Naive B cell (primary cell): ENCODE measurements at places on chromosomes 2 and 18.
A peak's percentile ranks its signal among the peaks of the same experiment; 100 is the strongest.

GRCh38 chr18:27713738-27714095, 463.2 kb downstream of the CDH2 start:
- H3K27ac ChIP-seq: no peak overlapping the region
- no peak overlapping the region for H3K4me3 ChIP-seq
- H3K4me1 ChIP-seq: no peaks in the 10 kb centered on the region

DNA sequence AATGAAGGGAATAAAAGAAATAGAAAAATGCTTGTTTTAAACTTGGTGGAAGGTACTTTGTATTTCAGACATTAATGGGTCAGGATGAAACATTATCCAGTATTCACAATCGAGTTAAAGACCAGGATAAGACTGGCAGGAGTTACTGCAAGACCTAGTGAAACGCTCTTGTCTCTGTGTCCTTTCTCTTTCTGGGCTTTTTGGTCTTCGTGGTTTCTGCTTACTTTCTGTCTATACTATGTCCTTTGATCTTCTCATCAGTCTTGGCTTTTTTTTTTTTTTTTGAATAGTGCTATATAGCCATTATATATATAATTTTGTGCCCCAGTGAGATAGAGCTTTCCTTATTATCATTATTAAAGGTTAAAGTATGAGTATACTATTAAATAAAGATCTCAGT, 42.1 kb upstream of the GAREM2 start:
- DNase-seq: no peak
- no peaks in the 10 kb centered on the region for H3K4me1 ChIP-seq
- peak overlapping the region; percentile 64 for H3K27ac ChIP-seq
- no peaks in the 10 kb centered on the region for H3K27me3 ChIP-seq
- no peak overlapping the region for H3K4me3 ChIP-seq

DNA sequence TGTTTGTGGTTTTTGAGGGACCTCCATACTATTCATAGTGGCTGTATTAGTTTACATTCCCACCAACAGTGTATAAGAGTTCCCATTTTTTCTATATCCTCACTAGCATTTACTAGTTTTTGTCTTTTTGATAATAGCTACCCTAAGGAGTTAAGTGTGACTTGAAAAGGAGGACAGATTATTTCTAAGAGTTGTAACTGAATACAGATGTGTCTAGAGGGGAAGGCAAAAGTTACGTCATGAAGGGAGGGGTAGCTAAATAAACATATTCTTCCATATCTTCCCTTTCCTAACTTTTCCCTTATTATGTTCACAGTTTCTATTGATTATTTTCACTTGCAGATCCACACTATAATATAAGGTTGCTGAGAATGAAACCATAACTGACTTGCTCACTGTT, 1315.7 kb upstream of the ZEB2 start:
- H3K27me3 ChIP-seq: no peaks in the 10 kb centered on the region
- H3K27ac ChIP-seq: no peak overlapping the region
- no peak overlapping the region for H3K4me3 ChIP-seq
- no peak for DNase-seq

GRCh38 chr2:27323596-27324285, 844 bp upstream of the MPV17 start:
- H3K27me3 ChIP-seq: no peaks in the 10 kb centered on the region
- DNase-seq: no peak
- peak overlapping the region; percentile 100 for H3K27ac ChIP-seq
- H3K4me3 ChIP-seq: peak overlapping the region; percentile 100
- H3K36me3 ChIP-seq: peaks cover 22% of the 10 kb centered on the region
- H3K4me1 ChIP-seq: peaks cover 21% of the 10 kb centered on the region

GRCh38 chr2:114127372-114127771, 237.5 kb downstream of the ACTR3 start:
- H3K27me3 ChIP-seq: peaks cover 8% of the 10 kb centered on the region
- DNase-seq: no peak

GRCh38 chr2:219461047-219461514, 26.4 kb downstream of the SPEG start:
- no peaks in the 10 kb centered on the region for H3K36me3 ChIP-seq
- peaks cover 38% of the 10 kb centered on the region for H3K27me3 ChIP-seq
- H3K4me1 ChIP-seq: no peaks in the 10 kb centered on the region
- H3K27ac ChIP-seq: no peak overlapping the region
- H3K4me3 ChIP-seq: no peak overlapping the region

- no peaks in the 10 kb centered on the region for H3K36me3 ChIP-seq
- DNase-seq: no peak
- H3K27ac ChIP-seq: no peak overlapping the region
- no peak overlapping the region for H3K4me3 ChIP-seq
- no peaks in the 10 kb centered on the region for H3K4me1 ChIP-seq
- H3K27me3 ChIP-seq: no peaks in the 10 kb centered on the region
These were observed 8.7 kb downstream of the PHOSPHO2 start for GRCh38 chr2:169702996-169703395.

DNA sequence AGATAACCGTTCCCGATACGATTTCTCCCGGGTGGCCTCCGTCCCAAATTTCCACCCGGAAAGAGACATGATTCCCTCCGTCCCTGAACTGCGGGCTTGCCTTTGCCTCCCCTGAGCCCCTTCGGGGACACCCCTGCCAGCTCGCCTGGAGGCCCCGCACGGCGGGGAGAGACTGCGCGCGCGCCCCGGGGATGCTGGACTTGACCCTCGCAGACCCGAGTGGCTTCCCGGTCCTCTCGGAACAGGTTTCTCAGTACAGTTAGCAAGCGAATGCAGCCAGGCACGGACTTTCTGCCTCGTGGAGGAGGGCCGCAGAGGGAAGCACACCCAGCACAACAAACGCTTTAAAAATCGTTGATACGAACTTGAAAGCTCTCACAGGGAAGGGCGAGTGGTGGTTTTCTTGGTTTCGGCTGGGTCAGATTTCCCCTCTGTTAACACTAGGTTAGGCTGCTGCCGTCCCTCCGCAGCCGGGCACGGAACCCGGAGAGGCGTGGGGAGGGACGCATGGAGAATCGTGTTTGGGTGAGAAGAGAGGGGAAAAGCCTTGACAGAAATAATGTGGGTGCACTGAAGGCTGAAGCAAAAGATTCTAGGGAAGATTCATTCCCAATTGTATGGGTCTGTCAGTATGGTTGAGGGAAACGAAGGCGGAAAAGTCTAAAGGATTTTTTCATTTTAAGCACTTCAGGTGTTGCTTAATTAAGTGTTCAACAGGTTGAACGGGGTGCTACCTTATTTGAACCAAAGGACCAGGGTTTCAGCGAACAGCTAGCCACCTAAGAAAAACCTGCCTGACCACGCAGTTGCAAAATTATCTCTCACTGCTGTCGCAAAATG, 916 bp downstream of the TNFRSF11A start:
- peak overlapping the region; percentile 91 for H3K4me3 ChIP-seq
- H3K27ac ChIP-seq: no peak overlapping the region
- peaks cover 72% of the 10 kb centered on the region for H3K27me3 ChIP-seq
- H3K36me3 ChIP-seq: no peaks in the 10 kb centered on the region
- peak; percentile 28 for DNase-seq
- H3K4me1 ChIP-seq: peaks cover 18% of the 10 kb centered on the region

- H3K27ac ChIP-seq: no peak overlapping the region
- H3K4me3 ChIP-seq: no peak overlapping the region
- H3K36me3 ChIP-seq: no peaks in the 10 kb centered on the region
- no peaks in the 10 kb centered on the region for H3K4me1 ChIP-seq
- H3K27me3 ChIP-seq: no peaks in the 10 kb centered on the region
- DNase-seq: no peak
These were observed 677.7 kb downstream of the DCDC2C start for GRCh38 chr2:4381049-4381448.

- H3K27ac ChIP-seq: no peak overlapping the region
- no peak overlapping the region for H3K4me3 ChIP-seq
- peaks cover 3% of the 10 kb centered on the region for H3K36me3 ChIP-seq
- H3K4me1 ChIP-seq: peaks cover 4% of the 10 kb centered on the region
- no peak for DNase-seq
These were observed 27.5 kb upstream of the FAHD2A start for GRCh38 chr2:95374921-95375471.

DNA sequence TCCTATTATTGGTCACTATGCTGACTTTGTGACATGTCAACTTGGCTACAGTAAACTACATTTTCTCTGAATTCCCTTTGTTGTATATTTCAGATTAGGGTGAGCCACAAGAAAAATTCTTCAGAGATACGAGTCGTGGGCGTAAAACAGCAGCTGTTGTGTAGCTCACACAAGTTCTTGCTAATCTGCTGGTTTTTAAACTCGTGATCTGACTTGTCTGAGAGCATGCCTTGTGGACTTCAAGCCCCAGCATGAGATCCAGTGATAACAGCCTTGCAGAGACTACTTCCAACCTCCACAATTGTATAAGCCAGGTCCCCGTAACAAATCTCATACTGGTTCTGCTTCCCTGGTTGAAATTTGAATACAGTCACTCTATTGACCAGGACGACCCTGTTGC, 259.8 kb upstream of the LYPD1 start:
- DNase-seq: no peak
- H3K36me3 ChIP-seq: no peaks in the 10 kb centered on the region
- no peaks in the 10 kb centered on the region for H3K4me1 ChIP-seq
- no peaks in the 10 kb centered on the region for H3K27me3 ChIP-seq
- H3K4me3 ChIP-seq: no peak overlapping the region
- no peak overlapping the region for H3K27ac ChIP-seq

DNA sequence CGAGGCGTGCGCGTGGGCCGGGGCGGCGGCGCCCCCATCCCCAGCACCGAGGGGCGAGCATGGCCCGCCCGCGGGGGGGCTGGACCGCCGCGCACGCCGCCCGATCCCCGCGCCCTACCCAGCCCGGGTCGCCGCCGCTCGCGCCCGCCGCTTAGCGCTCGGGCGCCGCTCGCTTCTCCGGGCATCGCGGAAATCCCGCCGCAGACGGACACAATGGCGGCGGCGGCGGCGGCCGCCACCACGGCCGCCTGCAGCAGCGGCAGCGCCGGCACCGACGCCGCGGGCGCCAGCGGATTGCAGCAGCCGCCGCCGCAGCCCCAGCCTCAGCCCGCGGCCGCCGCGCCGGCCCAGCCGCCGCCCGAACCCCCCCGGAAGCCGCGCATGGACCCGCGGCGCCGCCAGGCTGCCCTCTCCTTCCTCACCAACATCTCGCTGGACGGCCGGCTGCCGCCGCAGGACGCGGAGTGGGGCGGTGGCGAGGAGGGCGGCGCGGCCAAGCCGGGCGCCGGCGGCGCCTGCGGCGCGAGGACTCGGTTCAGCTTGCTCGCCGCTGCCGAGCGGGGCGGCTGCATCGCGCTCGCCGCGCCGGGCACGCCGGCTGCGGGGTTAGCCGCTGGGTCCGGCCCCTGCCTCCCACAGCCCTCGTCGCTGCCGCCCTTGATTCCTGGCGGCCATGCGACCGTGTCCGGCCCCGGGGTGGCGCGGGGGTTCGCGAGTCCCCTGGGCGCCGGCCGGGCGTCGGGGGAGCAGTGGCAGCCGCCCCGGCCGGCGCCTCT, 453 bp downstream of the CABLES1 start:
- peaks cover 21% of the 10 kb centered on the region for H3K4me1 ChIP-seq
- peak overlapping the region; percentile 87 for H3K4me3 ChIP-seq
- no peak overlapping the region for H3K27ac ChIP-seq

- no peaks in the 10 kb centered on the region for H3K36me3 ChIP-seq
- DNase-seq: no peak
- H3K27ac ChIP-seq: no peak overlapping the region
- no peaks in the 10 kb centered on the region for H3K27me3 ChIP-seq
- H3K4me1 ChIP-seq: no peaks in the 10 kb centered on the region
These were observed 1599.3 kb upstream of the PIK3C3 start for GRCh38 chr18:40355726-40356125.

- peaks cover 9% of the 10 kb centered on the region for H3K27me3 ChIP-seq
- H3K36me3 ChIP-seq: no peaks in the 10 kb centered on the region
- H3K27ac ChIP-seq: no peak overlapping the region
- DNase-seq: no peak
These were observed 533.1 kb downstream of the RNF144A start for GRCh38 chr2:7450188-7450832.

DNA sequence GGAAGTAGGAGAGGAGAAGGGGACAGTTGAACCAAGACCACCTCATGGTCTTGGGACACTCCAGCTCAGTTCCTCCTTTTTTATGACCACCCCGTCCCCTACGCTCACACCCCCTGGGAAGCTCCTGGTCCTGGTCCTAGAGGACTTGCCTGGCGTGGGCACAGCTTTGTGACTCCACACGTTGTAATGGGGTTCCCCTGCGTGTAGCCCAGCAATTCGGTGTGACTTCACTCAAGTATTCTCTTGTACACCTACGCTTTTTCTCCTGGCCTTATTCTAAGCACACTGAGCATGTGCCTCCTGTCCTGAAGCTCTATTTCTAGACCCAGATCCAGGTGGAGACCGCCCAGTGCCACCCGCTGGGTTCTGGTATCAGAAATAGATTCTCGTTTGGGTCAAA, 36.1 kb upstream of the B3GNT7 start:
- no peak overlapping the region for H3K4me3 ChIP-seq
- no peaks in the 10 kb centered on the region for H3K36me3 ChIP-seq
- H3K27ac ChIP-seq: no peak overlapping the region
- no peak for DNase-seq
- peaks cover 18% of the 10 kb centered on the region for H3K4me1 ChIP-seq

- DNase-seq: no peak
- no peaks in the 10 kb centered on the region for H3K36me3 ChIP-seq
- no peaks in the 10 kb centered on the region for H3K4me1 ChIP-seq
- no peak overlapping the region for H3K4me3 ChIP-seq
- H3K27me3 ChIP-seq: peaks cover 14% of the 10 kb centered on the region
- no peak overlapping the region for H3K27ac ChIP-seq
These were observed 91.2 kb upstream of the ARL4C start for GRCh38 chr2:234588054-234588430.

DNA sequence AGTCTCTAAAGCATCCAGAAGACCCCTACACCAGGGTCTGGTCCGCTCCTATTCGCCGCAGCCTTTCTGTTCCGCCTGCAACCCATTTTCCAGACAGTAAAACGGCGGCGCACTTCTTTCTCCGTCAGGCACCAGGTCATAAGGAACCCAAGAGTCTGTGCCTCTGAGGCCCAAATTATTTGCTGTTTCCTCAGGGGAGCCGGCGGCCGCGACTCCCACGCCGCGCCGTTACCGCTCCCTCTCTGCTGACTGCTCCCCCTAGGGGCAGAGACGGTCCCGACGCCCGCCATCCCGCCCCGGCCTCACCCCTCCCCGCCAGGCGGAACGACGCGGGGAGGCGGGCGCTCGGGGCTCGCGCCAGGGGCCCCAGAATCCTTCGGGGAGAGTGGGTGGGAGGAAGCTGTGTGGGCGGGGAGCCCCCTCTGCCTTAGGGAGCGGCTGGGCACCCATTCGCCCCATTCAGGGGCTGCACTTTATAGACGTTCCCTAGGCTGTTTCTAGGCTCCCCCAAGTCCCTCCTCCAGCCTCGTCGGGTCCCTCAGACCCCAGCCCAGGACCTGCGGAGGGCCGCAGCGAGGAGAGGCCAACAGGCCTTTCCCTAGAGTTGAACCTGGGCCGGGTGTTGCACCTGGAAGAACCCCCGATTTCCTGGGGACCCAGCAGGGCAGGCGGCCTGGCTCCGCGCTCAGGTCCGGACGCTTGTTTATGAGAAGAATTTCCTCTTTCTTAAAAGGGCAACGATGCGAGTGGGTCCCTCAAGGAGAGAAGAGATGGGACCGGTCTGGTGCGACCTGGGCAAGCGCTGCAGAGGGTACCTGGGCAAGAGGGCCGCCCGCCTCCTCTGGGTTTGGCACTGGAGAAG, 3.6 kb upstream of the CTDSP1 start:
- peak overlapping the region; percentile 97 for H3K27ac ChIP-seq
- peak; percentile 94 for DNase-seq
- H3K36me3 ChIP-seq: no peaks in the 10 kb centered on the region
- peak overlapping the region; percentile 92 for H3K4me3 ChIP-seq
- peaks cover 35% of the 10 kb centered on the region for H3K4me1 ChIP-seq

- peaks cover 8% of the 10 kb centered on the region for H3K36me3 ChIP-seq
- peaks cover 44% of the 10 kb centered on the region for H3K4me1 ChIP-seq
- no peak overlapping the region for H3K4me3 ChIP-seq
These were observed 17.3 kb downstream of the VAPA start for GRCh38 chr18:9931146-9931545.

- no peak for DNase-seq
- H3K4me3 ChIP-seq: no peak overlapping the region
- H3K27me3 ChIP-seq: no peaks in the 10 kb centered on the region
- H3K4me1 ChIP-seq: no peaks in the 10 kb centered on the region
- no peak overlapping the region for H3K27ac ChIP-seq
- no peaks in the 10 kb centered on the region for H3K36me3 ChIP-seq
These were observed 713.9 kb upstream of the CDH2 start for GRCh38 chr18:28890791-28891190.
